ENCODE measurements at places on chromosomes 13 and 19.

DNA sequence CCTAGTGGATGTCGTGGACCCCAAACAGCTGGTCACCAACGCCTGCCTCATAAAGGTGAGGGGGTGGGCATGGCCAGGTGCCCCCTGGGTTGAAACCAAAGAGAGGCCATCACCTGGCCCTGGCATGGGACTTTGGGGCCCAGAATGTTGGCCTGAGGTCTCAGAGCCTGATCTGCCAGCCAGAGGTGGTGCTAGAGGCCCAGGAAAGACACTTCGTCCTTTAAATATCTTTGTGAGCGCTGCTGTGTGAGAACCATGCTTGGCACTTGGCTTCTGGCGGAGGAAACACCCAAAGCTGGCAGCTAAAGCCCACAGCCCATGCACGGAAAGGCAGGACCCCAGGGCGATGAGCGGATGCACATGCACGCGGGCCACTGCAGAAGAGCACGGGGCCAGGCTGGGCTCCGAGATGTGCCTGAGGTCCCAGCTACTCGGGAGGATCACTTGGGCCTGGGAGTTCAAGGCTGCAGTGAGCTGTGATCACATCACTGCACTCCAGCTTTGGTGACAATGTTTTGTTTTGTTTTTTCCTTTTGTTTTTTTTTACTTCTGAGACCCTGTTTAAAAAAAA, 4.3 kb upstream of the ADM5 start:
- DNase-seq = no peak

GRCh38 chr13:81395368-81395767, 1054.4 kb upstream of the SPRY2 start:
- DNase-seq = no peak

GRCh38 chr13:31625115-31625514, 114.2 kb upstream of the RXFP2 start:
- DNase-seq = no peak

DNA sequence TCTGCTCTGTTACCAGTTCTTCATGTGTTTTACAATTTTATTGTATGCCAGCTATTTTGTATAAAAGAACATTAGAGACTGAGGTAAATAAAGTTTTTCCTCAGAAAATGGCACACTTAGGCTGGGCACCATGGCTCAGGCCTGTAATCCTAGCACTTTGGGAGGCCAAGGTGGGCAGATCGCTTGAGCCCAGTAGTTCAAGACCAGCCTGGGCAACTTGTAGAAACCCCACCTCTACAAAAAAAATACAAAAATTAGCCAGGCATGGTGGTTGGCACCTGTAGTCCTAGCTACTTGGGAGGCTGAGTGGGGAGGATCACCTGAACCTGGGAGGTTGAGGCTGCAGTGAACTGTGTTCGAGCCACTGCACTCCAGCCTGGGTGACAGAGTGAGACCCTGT, 32.0 kb downstream of the CCDC8 start:
- DNase-seq = no peak

- DNase-seq = no peak
Observed at GRCh38 chr13:33787051-33787591, 30.8 kb upstream of the RFC3 start.

GRCh38 chr19:53659292-53659691, 27.5 kb downstream of the DPRX start:
- DNase-seq = no peak
